Fibroblast of gingiva (primary cell): ENCODE measurements at places on chromosomes 1 and 21.

- DNase-seq: no peak
These were observed 11.4 kb downstream of the DMRTB1 start for GRCh38 chr1:53470584-53470983.

DNA sequence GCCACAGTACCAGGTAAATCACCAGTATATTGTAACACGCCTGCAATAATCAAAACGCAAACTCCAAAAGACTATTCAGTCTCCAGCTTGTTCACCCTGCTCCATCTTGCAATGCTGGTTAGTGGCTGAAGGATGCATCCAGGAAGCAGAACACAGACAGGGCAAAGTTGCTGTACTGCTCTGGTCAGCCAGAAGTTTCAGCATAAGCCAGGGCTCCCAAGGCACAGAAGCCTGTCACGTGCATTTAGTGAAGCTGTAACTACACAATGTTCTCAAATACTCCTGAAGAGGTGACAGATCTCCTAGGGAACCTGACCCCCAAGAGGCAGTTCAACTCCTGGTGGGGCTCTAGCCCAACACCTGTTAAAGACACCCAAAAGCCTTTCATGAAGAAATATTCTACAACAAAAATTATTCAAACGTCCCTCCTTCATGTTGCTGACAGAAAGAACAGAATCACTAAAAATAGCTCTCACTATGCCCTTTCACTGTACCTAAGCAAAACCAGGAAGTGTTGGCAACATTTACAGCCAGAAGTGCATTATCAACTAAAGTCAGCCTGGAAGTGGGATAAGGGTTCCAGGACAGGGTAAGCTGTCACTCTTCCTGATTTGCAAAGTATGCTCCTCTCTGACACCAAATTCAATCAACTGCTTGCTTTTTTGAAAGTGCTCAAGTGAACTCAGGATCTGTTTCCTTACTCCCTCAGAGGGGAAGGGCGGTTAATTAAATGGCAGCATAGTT, 52.1 kb downstream of the SLC35D1 start:
- no peak for DNase-seq

DNA sequence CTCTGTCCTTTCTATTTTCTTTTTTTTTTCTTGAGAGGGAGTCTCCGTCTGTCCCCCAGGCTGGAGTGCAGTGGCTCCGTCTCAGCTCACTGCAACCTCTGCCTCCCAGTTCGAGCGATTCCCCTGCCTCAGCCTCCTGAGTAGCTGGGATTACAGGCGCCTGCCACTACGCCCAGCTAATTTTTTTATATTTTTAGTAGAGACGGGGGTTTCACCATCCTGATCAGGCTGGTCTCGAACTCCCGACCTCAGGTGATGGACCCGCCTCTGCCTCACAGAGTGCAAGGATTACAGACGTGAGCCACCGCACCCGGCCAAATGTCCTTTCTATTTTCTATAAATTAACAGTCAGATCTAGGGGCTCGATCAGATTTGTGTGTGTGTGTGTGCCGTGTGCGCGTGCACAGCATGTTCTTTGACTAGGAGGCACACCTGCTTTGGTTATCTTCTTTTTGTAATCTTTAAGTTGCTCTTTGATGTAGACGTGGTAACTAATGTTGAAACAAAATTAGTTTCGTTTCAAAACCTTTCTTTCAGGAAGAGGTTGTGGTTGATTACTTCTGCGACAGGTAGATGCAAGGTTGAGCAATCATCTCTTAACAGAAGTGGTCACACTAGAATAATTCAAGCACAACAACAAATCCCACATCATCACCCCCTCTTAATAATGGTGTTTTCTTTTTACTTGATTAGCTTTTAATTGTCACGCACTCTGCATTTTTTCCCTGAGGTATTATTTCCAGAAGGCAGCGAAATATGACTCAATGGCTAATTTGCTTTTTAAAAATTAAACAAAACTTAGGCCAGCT, 779 bp upstream of the DEGS1 start:
- DNase-seq: no peak

DNA sequence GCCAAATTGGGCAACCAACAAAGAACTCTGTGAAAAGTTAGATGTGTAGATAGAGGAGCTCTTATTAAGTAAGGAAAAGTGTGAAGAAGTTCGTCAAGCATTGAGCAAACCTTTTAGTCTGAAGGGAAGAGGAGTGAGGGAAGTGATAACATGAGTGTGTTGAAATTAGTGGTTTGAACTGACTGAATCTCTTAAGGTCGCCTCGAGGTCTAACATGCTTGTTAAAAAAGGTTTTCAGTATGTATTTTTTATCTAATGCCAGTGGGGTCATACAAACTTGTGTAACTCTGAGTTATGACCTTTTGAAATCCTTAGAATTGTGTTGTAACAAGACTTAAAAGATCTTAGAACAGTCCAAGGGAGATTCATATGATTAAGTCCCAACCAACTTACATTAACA, 34.1 kb downstream of the SOAT1 start:
- DNase-seq: peak; percentile 5

DNA sequence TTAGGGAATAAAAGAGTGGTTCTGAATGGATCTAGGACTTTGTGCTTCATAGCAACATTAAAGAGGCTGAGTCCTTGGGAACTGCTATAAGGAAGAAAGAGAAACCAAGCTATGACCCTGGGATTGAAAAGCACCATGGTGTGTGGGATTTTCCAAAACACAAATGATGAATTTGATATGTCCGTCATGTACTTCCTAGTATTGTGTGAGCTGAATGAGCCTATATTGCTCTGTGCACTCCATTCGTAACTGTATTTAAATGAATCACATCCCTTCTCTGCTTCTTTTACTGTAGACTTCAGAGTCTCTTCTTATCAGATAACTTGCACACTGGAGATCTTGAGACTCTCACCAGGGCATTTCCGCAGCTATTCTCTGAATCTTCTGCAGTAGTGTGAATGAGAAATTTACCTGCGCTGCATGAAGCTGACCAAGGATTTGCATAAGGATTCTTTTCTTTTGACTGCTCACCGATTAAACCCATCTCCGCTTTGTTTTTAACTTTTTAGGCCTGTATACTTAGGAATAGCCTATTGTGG, 23.1 kb upstream of the OR10J4 start:
- no peak for DNase-seq

DNA sequence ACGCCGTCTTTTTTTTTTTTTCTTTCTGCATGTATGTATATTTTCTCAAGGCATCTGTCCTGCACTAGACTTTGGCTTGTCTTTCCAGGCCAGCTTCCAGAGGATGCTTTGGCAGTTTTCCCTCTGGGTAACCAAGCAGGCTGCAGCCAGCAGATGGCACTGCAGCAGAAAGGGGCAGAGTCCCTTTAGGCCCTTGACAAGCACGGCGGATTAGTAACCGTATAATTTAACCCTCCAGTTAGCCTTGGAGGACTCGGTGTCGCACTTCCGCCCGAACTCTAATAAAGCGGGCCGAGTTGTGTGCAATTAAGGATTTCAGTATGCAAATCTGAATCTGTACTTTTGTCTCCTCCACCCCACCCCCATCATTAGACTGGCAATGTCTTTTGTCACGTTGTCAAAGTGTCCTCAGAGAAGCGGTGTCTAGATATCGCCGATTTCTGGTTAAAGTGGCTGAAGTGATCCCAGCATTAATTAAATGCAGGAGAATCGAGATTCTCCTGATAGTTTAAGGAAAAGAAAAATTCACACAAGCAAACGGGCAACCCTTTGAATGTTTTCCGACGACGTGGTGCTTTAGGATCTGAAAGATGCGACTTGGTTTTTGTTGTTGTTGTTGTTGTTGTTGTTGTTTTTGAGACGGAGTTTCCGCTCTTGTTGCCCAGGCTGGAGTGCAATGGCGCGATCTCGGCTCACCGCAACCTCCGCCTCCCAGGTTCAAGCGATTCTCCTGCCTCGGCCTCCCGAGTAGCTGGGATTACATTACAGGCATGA, 1.1 kb upstream of the TMEM167B start:
- DNase-seq: peak; percentile 81

- DNase-seq: no peak
These were observed 30.4 kb downstream of the RIMS3 start for GRCh38 chr1:40634901-40635655.

- DNase-seq: no peak
These were observed 189.8 kb downstream of the RGS7 start for GRCh38 chr1:241167121-241167630.

DNA sequence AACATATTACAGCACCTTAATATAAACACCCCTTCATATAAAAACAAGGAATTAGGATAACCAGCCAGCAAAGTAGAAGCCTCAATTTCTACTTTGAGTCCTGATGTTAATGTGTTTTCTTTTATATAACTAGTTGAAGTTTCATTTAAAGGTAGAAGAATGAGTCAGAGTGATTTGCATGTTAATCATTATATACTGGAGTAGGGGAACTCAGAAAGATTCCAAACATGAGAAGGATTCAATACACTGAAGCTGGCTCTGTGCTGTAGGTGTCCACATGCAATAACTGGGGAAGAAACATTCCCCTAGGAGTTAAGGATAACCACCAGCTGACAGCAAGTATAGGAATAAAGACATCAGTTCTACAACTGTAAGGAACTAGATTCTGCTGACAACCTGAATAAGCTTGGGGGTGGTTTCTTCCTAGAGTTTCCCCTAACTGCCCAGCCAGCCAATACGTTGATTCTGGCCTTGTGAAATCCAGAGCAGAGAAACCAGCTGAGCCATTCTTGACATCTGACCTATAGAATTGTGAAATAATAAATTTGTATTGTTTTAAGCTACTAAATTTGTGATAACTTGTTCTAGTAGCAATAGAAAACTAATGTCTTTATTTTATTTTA, 33.4 kb upstream of the RNPC3 start:
- DNase-seq: peak; percentile 59
